Stimulated activated CD4-positive, alpha-beta T cell treated with anti-CD3 and anti-CD28 coated beads, Interleukin-15, amount 100 ng/mL, for 1 hour (primary cell): ENCODE measurements at places on chromosomes 13 and 19.

GRCh38 chr13:103437651-103438050 is 371.4 kb upstream of the SLC10A2 start:
- no peak for DNase-seq

DNA sequence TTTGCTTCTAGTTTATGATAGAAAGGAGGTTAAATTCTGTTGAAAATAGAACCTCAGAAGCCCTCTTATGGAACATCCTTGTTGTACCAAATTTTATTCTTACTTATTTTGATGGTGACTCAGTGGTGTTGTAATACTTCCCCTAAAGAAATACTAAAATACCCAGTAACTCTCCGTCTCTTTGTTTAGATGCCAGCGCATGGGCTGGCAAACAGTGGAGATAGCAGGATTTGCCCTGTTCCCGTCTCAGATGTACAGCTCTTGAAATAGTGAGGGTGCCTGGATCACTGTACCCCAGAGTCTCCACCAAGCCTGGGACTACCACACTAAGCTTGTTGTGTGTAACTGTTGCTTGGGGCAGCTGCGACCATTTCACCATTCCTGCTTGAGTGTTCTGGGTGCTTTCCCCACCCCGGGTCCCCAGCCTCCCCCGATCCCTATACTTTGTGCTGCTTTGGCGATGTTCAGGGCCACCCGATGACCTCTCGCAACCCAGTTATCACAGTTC is 67.0 kb upstream of the TEX29 start:
- DNase-seq = no peak

DNA sequence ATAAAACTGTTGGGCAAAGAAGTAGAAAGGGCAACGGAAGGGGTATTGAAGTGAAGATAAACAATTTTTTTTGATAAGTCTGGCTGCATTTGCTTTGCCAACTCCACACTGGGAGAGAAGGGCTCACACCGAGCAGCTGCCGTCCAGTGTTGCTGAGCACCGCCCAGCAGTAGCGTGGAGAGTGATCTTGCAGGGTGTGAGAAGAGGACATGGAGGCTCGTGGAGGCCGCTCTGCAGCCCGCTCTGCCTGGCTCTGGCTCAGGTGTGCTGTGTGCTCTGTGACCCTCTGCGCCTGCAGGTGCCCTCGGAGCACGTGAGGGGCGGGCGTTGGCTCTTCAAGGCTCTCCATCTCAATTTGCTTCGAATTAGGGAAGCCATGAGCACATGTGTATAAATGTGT is 35.9 kb upstream of the TEX29 start:
- no peak for DNase-seq

DNA sequence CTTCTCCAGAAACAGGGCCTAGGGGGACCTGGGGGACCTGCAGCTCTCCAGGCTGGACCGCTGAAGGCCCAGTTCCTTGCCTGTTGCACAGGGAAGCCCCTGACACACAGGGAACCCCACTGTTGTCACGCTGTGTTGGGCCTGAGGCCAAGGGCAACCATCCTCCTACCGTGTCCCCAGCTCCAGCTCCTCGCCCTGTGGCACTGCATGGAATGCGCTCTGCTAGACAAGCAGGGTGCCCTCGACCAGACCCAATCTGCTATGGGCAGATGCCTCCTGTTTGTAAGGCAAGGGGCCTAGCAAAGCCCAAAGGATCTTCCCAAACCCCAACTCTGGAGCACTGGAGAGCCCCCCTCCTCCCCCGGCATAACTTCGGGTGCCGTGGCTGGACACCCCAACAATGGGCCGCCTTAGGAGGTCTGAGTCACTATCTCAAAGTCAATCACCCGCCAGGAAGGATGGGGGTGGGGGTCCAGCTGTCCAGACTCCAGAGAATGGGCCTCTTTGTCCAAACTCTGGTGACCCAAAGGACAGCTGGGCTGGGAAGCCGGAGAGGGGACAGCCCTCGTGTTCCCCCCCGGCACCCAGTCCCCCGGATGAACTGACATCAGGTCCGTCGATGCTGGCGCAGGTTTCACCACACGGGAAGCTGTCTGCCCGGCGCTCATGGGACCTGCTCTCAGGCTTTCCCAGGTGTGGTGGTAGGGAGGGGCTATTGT is 3.7 kb downstream of the BRSK1 start:
- DNase-seq = no peak

GRCh38 chr19:17743874-17744580 is 7.2 kb upstream of the FCHO1 start:
- DNase-seq = no peak

DNA sequence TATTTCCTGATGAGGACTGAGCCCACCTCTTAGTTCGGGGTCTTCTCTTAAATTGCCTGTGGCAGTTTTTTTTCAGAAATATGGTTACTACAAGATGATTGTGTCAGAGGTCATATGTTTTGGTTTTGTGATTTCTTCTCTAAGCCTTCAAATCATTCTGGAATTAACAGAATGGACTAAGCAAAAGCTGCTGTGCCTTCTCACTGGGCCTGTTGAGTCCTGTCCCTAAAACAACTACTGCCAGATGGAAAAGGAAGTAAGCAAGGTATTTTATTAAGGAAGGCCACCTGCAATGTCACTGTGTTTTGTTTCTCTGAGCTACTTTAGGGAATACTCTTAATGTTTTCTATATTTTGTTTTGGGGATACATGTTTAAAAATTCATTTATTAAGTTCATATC is 470.8 kb downstream of the PCDH20 start:
- DNase-seq = no peak

GRCh38 chr19:12899891-12900518 is 9.0 kb downstream of the GCDH start:
- DNase-seq = no peak

GRCh38 chr13:22993148-22993547 is 187.6 kb upstream of the SGCG start:
- DNase-seq = no peak

DNA sequence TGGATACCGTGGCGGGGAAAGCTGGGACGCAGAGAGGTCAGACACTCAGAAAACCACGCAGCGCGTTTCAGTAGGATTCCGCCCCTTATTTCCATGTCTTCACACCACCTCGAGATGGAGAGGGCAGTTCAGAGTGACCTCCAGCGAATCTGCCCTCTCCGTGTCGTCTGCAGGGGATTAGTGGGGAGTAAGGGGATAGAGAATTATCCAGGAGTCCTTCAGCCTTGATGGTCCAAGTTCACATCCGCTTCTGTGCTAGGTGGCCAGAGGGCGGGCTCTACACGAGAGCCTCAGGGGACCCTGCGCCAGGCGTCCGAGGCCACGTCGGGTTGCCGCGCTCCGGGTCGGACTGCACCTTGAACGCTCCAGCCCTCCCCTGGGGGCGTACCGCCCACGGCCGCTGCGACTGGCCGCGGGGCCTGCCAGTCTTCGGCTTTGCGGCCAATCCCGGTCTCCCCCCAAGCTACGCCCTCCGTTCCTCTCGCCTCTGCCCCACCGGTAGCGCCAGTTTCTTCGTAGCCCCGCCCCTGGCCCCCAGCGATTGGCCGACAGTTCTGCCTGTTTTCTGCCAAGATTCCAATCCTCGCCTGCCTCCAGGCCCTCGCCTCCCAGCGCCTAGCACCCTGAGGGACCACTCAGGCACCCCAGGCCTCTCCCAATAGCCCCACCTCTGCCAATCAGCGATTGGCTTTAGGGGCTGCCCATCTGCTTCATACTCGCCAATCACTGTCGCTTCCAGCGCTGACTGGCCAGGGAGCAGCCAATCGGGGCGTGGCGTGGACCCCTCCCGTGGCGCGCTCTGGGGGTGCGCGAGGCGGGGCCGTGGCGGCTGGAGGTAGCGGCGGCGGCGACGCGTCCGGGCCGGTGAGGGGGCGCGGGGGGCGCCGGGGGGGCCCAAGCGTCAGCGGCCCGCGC is at the start of gene SLC25A42:
Gene SLC25A42, plus strand, starts transcription at position 812 of the 915 bp plus-strand sequence. CDS start 32,131 bp downstream, outside the sequence.
- peak; percentile 98 for DNase-seq

DNA sequence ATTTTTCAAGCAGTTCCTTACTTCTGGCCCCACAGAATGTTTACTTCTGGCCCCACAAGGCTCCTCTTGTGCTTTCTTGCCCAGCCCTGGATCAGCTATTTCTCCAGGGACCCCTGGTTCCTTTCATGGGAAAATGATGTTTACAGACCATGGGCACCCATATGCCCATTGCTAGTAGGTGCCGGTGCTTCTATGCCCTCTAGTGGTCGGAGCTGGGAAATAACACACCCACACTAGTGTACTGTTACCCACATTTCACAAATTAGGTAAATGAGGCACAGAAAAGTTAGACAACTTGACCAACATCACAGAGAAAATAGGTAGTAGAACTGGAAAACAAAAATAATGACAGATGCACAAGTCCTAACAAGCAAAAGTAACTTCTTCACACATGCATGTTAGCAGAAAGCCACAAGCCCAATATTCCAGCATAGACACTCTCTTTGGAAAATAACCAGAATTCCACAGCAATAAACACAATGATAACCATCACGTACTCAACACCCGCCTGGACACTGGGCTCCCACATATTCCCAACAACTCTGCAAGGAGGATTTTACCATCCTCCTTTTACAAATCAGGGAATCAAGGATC is 1.3 kb upstream of the CEACAM6 start:
- DNase-seq = peak; percentile 31

- no peak for DNase-seq
Measured at GRCh38 chr13:72255908-72256307, 388.9 kb upstream of the DACH1 start.

- DNase-seq = no peak
Measured at GRCh38 chr13:61052175-61052574, 363.5 kb downstream of the PCDH20 start.

- DNase-seq = peak; percentile 20
Measured at GRCh38 chr19:37855098-37855497, 51.3 kb downstream of the WDR87 start.

GRCh38 chr19:54882758-54883157 is 8.7 kb downstream of the FCAR start:
- no peak for DNase-seq

DNA sequence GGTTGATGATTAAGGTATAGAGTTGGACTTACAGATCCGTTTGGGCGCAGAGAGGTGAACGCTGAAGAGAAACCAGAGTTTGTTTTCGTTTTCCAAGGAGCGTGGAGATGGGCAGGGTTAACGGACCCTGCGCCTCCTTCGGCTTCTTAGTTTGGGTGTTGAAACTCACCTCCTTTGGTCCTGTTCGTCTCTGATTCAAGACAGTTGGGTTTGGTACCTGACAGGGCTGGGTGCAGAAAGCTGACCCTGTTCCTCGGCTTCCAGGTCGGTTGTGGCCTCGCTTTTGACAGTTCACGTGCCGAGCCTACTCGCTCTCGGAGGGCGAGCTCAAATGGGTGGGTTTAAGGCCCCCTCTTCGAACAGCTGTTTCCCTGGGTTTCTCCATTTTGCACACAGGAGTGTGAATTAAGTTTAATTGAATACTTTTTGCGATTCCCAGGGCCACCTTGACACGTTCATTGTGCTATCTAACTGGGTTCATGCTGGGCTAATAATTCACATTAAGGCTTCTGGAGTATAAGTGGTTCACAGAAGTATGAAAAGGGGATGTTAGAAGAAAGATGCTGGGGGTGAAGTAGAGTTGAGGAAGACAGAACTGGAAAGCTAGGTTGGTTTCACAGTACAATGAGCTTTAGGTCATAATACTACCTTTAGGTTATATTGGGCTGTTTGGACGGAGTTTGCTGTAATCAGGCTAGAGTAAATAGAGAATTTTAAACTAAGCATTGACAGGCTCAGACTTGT is 638 bp downstream of the USPL1 start:
- no peak for DNase-seq

DNA sequence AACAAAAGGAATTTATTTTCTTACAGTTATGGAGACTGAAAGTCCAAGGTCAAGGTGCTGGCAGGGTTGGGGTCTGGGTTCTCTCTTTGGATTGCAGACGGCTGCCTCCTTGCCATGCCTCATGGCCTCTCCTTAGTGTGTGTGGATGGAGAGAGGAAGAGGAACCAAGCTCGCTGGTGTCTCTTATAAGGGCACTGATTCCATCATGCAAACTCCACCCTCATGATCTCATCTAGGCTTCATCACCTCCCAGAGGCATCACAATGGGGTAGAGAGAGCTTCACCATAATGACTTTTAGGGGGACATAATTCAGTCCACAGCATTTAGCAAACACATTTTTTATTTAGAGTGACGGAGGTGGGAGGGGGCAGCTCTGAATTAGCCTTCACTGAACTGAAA is 104.9 kb upstream of the ABCC4 start:
- no peak for DNase-seq

DNA sequence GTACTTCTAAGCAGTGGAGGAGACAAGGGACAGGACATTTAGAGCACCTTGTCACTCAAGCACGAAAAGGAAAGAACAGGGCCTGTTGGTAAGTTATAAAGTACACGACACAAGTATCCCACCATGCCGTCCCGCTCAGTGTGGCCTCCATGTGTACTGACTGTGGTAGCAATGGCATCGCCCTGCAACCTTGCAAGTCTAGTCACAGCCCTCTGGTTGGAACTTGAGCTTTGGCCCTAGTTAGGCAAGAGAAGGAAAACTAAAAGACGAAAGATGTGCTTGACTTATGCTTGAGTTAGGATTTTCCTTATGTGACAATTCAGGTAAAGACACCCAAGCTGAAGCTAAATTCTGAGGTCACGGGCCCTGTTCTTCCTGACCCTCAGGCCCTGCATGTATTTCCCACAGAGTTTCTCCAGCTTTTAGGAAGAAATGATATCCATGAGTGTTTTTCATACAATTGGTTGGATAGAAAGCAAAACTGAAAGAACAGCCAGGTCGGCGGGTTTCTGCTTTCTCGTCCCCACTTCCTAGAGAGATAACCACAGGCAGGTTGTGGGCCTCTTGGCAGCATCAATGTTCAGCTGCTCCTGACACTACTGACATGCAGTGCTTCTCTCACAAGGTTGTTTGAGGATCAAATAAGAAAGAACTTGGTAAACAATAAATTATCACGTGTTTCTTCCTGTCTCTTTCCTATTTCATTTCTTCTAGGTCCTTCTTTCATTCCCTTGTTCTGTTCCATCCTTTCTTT is 216.2 kb downstream of the IRS2 start:
- no peak for DNase-seq

- no peak for DNase-seq
Measured at GRCh38 chr19:35717665-35718344, at the start of gene KMT2B. Gene KMT2B (plus strand): TSS chr19:35718003. CDS start chr19:35718019, 16 bp downstream.

- no peak for DNase-seq
Measured at GRCh38 chr19:41192574-41193429, at the start of gene CYP2S1. Gene CYP2S1 (plus strand): TSS chr19:41193219. CDS start chr19:41193265, 46 bp downstream.

DNA sequence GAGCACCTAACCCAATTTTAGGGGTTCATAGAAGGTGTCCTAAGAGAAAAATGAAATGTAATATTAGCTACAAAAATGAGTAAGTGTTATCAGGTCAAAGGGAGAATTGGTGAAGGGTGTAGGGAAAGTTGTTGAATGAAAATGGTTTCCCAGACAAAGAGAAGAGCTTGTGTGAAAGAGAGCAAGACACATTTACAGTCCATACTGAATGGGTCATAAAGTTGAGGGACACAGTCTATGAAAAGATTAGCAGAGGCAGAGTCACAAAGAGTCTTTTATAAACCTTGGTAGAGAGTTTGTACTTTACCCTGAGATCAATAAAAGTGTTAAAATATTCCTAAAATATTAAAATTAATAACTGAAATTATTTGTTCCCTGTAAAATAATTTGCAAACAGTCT is 759.4 kb downstream of the DIAPH3 start:
- DNase-seq = no peak
